ENCODE measurements at places on chromosomes 6 and 20.
A peak's percentile ranks its signal among the peaks of the same experiment; 100 is the strongest.

GRCh38 chr6:121838842-121839241 lies 403.4 kb downstream of the GJA1 start:
- DNase-seq, result no peak

DNA sequence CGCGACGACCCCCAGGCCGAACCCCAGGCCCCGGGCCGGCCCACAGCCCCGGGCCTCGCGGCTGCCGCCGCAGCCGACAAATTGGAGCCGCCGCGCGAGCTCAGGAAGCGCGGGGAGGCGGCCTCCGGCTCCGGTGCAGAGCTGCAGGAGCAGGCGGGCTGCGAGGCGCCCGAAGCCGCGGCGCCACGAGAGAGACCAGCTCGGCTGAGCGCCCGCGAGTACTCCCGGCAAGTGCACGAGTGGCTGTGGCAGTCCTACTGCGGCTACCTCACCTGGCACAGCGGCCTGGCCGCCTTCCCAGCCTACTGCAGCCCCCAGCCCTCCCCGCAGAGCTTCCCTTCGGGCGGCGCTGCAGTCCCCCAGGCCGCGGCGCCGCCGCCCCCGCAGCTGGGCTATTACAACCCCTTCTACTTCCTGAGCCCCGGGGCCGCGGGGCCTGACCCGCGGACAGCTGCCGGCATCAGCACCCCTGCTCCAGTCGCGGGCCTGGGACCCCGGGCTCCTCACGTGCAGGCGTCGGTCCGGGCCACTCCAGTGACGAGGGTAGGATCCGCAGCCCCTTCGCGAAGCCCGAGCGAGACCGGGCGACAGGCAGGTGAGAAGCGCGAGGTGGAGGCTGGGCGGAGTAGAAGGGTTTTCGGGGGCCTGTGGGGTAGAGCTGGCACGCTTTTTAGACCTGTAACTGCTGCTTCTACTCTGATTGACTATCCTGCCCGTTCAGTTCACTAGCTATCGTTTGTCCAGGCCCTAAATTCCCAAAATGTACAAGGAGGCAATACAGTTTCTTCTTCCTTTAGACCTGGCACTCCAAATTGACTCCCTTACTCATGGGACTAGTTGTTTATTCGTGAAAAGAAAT lies 654 bp downstream of the FAM8A1 start:
- peak; percentile 19 for DNase-seq

DNA sequence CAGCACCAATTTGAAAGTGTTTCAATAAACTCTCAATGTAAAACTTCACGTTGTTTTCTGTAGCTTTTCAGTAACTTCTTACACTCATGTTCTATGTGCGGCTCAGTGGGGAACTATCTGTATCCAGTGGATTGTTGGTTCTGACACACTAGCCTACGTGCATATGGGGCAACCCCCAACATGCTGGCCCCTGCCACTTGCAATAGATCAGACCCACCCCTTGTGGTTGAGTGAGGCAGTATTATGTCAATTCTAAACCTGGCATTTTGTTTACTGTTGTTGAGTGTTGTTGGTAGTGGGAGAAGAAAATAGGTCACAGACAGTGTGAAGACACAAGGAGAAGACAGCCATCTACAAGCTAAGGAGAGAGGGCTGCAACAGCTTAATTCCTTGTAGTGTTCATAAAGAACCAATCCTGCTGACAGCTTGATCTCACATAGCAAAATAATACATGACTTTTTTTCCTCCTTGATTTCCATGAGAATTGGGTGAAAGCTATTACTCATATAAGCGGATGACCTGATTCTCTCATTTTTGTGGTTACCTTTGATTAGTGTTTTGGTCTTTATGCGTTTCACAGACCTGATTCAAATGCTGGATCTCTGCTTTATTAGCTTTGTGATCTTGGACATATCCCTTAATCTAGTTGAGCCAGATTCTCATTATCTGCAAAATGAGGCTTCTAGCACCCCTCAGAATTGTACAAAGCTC lies 320.4 kb downstream of the LAMA2 start:
- DNase-seq, result no peak

DNA sequence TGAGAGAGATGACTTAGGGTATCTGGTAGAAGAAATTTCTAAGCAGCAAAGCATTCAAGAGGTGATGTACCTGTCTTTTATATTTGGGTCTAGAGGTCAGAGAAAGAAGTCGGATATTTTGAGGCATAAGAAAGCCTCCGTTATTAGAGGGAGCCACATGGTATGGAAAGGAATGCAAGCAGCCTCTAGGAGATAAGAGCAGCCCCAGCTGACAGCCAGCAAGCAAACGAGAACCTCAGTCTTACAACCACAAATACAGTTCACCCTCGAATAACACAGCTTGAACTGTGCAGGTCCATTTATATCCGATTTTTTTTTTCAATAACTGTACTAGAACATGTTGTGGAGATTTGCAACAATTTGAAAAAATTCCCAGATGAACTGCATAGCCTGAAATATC lies 190.7 kb upstream of the VGLL2 start:
- DNase-seq, result no peak

DNA sequence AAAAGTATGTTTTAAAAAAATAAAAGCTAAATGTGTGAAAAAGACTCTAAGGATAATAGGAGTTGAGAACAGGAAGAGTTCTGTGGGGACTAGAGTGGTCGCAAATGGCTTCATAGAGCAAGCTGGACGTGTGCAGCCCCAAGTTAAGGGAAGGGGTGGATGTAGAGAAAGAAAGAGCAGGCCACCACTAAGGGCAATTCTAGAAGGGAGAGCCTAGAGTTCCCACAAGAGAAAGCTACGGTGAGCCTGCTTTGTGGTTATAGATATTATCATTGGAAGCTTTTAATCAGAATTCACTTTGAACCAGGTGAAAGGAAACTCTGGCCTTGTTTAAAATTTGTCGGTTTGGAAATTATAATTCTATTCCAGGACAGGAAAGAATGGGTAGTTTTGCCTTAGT lies 101.6 kb downstream of the HIVEP2 start:
- no peak for DNase-seq

GRCh38 chr20:46683668-46683938 lies 5.6 kb downstream of the TP53RK start:
- DNase-seq, result no peak

DNA sequence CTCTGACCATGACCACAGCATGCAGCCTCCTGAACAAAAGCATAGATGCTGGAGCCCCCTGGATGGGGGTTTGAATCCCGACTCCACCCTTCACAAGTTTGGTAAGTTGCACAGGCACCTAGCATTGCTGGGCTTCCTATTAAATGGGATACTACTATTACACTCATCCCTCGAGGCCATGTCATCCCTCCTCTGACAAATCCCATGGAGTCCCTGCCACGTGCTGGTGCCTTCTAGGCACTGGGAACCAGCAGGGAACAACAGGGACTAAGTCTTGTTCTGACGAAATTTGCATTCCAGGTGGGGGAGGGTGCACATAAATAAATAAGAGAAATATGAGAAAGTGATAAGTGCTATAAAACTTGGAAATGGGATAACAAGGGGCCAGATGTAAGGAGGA lies 15.3 kb upstream of the SIRPA start:
- no peak for DNase-seq

- DNase-seq, result no peak
Measured at GRCh38 chr6:56851074-56851473, 103.8 kb upstream of the BEND6 start.

- DNase-seq, result no peak
Measured at GRCh38 chr20:39092733-39093410, 130.7 kb downstream of the DHX35 start.

DNA sequence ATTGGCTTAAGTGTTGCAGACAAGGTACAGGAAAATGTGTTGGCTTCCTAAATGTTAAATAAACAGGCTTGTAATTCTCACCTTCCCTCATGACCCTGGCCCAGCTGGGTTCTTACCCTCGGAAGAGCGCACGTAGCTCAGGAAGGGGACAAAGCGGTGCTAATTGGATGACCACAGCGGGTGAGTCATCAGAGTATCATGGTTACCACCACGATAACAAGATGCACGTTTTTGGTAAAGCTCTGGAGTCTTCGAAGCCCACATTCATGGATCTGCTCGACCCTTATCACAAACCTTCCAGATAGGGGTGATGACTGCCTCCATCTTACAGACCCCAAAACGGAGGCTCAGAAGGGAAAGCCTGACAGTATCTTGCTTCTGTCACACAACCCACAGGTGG lies 32.8 kb downstream of the APCDD1L start:
- DNase-seq, result no peak

- DNase-seq, result peak; percentile 30
Measured at GRCh38 chr6:13485923-13486562, 1.4 kb downstream of the GFOD1 start.

DNA sequence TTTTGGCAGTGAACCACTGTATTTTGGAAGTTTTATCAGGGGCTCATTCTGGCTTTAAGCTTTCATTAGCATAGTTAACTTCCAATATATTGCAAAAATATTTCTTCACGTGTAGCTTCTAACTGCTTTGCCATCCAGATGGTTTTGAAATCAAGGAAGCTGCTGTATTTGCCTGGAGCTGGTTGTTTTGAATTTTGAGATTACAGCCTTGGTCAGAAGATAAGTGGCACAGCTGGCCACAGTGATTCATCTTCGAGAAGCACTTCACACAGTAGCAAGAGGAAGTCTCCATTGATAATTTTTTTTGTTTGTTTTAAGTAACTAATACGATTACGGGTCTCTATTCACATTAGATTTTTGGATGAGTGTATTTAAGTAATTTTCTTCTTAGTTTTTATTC lies 3.8 kb downstream of the APCDD1L start:
- no peak for DNase-seq

- DNase-seq, result no peak
Measured at GRCh38 chr20:20690676-20691476, 21.6 kb downstream of the RALGAPA2 start.

- no peak for DNase-seq
Measured at GRCh38 chr6:56024931-56025330, 149.5 kb upstream of the BMP5 start.

DNA sequence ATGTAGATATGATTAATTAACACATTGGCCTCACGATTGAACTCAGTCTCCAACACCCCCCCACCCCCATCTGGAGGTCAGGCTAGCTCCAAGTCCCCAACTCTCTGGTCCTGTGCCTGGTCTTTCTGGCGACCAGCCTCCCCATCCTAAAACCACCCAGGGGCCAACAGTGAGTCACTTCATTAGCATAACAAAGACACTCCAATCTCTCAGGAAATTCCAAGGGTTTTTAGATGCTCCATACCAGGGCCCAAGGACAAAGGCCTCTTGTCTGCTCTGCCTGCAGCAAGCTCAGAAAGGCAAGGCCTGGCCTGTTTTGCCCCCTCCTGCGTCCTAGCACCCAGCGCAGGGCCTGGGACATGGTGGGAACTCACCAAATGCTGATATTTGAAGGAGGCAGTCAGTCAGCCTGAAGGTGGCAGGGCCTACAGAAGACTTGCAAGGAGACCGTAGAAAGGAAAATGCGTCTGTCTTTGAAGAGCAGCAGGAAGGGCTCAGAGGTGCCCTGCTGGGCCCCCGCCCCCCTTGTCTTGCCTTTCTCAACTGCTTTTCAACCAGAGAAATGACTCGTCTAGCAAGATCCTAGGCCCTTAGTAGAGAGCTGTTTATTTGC lies 184.7 kb downstream of the CDH4 start:
- DNase-seq, result no peak

DNA sequence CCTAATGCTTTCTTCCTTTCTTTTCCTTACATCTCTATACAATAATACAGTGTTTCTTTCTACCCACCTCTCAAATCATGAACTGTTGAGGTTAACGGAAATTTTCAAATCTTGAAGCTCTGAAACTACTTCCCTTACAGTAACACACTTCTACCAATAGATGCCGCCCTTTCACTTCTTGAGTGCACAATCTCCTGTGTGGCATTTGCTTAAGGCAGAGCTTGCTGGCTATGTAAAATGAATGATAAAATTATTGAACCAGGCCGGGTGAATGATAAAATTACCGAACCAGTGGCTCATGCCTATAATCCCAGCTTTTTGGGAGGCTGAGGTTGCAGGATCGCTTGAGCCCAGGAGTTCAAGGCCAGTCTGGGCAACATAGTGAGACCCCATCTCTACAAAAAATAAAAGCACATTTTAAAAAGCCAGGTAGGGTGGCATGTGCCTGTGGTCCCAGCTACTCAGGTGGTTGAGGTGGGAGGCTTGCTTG lies 56.8 kb downstream of the KCNS1 start:
- DNase-seq, result peak; percentile 13

DNA sequence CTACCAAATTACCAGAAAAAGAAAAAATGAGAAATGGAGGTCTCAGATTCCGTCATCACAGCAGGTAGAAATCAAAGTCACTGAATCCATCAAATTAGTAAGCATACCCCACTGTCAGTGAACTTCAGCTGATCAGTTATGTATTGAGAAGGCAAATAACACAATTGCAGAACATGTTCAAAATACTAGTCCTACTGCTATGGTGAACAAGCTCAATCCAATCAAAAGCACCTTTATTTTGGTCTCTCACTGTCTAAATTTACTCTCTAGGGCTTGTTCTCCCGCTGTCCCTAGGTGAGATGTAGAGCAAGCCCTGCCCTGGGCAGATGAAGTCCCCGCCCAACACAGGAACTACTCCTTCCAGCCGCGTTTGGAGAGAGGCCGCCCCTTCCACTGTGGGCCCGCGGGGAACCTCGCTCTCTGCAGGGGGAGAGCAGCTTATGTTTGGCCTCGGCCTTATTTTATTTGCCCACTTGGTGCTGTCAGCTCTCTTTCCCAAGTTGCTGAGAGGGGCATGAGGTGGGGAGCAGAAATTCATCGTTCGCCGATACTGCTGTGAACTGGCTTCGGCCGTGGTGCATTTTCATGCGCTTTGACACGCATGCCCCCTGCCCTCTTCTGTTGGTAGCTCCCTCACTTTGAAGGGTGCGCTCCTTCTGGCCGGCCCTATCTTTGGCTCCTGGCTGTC lies 14.3 kb upstream of the MAP1LC3A start:
- no peak for DNase-seq

- DNase-seq, result peak; percentile 38
Measured at GRCh38 chr6:7051780-7052442, 55.9 kb upstream of the RREB1 start.

GRCh38 chr6:9039258-9039657 lies 603.9 kb upstream of the SLC35B3 start:
- DNase-seq, result no peak

DNA sequence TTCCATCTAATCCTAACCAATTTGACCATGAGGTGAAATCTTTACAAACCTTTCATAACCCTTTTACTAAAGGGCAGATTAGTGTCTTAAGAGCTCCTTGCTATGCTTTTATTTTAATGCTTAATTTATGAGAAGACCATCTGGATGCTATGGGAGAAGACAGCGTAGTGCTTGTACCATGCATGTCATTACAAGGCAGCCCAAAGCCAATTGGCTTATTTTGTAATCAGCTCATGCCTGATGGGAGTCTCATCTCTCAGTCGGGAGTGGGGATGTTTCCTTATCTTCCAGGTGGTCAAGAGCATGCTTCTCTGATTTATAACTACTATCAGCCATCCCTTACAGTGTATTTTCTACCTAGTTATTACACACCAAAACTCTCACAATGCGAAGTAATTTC lies 304.7 kb downstream of the FARS2 start:
- DNase-seq, result no peak

- DNase-seq, result no peak
Measured at GRCh38 chr6:125750692-125751333, 1.4 kb downstream of the HEY2 start.

All from stimulated activated CD4-positive, alpha-beta T cell treated with anti-CD3 and anti-CD28 coated beads, Interleukin-2, amount 100 ng/mL, for 4 hours (primary cell).